ENCODE measurements at places on chromosomes 4 and X.

DNA sequence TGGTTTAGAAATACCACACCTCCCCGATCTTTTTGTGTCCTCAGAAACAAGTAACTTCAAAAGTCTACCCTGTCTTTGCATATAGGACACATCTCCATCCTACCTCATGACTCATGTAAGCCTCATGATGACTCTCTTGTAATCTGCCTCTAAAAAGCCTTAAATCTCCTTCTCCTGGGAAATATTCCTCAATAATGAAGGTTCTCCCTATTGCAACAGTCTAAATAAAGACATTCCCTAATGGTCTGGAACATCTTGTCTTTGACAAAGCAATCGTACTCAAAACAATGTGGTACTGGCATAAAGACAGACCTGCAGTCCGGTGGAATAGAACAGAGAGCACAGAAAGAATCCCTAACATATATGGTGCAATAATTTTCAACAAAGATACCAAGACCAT is 257.7 kb downstream of the OPHN1 start:
- peak; percentile 55 for DNase-seq

DNA sequence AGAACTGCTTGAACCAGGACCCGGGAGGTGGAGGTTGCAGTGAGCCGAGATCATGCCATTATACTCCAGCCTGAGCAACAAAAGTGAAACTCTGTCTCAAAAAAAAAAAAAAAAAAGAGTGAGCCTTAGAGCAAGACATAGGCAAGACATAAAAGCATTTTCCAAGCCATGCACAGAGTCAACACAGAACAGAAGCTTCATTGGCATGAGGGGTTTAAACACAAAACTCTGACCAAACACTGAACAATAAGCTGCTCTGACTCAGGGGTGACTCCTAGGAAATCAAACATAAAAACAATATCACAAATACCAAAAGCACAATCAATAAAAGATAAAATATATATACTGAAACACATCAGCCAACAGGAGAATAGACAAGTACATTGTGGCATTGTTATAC is 136.8 kb downstream of the PLS3 start:
- DNase-seq = no peak

DNA sequence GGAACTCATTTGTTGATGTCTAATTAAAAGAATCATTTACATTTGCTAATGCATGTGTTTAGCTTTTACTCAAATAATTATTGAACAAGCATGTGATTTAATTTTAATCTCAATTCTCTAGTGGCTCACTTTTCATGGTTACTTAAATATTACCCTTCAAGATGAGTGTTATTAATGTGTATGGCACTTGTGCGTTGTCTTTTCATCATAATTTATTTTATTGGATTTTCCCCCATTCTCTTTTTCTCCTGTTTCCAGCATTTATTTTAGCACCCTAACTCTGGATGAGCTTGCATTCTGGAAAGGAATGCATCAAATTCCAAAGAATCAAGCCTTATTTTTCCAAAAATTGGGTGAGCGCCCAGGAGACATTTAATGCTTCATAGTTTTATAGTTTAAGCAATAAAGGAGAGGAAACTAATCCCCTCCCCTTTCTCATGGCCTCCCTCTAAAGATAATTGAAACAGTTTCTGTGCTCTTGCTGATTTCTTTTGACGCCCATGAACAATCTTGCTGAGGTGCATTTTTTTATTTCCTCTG is 191.1 kb upstream of the FAT4 start:
- DNase-seq = no peak

- DNase-seq = no peak
Measured at GRCh38 chr4:105145156-105145902, 1.3 kb upstream of the TET2 start.
